Heart left ventricle (tissue), 16 donors: ENCODE measurements at places on chromosomes 5 and 9. TPM values are rescaled to one million over a fixed set of nuclear protein-coding genes. Genes with fewer than 3 reads are reported as not detected.

CNTLN gene
- total RNA-seq: 6.1 TPM

TMEM252 gene
- total RNA-seq: not detected

- H3K27me3 ChIP-seq: no peaks in the 10 kb centered on the region
- no peaks in the 10 kb centered on the region for H3K36me3 ChIP-seq
- H3K27ac ChIP-seq: no peak overlapping the region
- peaks cover 4% of the 10 kb centered on the region for H3K4me1 ChIP-seq
- H3K4me3 ChIP-seq: no peak overlapping the region
- no peak for DNase-seq
These were observed 2.4 kb upstream of the SNX2 start for GRCh38 chr5:122772446-122772845.

GRCh38 chr5:59021286-59021673 is 438.4 kb downstream of the RAB3C start:
- H3K27ac ChIP-seq: no peak overlapping the region
- no peaks in the 10 kb centered on the region for H3K27me3 ChIP-seq
- peaks cover 7% of the 10 kb centered on the region for H3K4me1 ChIP-seq
- no peak for DNase-seq
- no peak overlapping the region for H3K4me3 ChIP-seq

- H3K27ac ChIP-seq: no peak overlapping the region
- no peak overlapping the region for H3K4me3 ChIP-seq
- DNase-seq: no peak
These were observed 37.8 kb downstream of the UHRF2 start for GRCh38 chr9:6450641-6451375.

ADAM19 gene
- 19.0 TPM for total RNA-seq

SVEP1 gene
- total RNA-seq: 7.9 TPM

GRCh38 chr5:114089259-114089658 is 272.6 kb upstream of the KCNN2 start:
- no peak for DNase-seq
- H3K4me3 ChIP-seq: no peak overlapping the region
- H3K4me1 ChIP-seq: no peaks in the 10 kb centered on the region
- no peaks in the 10 kb centered on the region for H3K36me3 ChIP-seq
- H3K27ac ChIP-seq: no peak overlapping the region

- H3K27me3 ChIP-seq: no peaks in the 10 kb centered on the region
- H3K36me3 ChIP-seq: no peaks in the 10 kb centered on the region
- H3K27ac ChIP-seq: no peak overlapping the region
- H3K4me3 ChIP-seq: no peak overlapping the region
These were observed 9.6 kb upstream of the LCN2 start for GRCh38 chr9:128139621-128140020.

DNA sequence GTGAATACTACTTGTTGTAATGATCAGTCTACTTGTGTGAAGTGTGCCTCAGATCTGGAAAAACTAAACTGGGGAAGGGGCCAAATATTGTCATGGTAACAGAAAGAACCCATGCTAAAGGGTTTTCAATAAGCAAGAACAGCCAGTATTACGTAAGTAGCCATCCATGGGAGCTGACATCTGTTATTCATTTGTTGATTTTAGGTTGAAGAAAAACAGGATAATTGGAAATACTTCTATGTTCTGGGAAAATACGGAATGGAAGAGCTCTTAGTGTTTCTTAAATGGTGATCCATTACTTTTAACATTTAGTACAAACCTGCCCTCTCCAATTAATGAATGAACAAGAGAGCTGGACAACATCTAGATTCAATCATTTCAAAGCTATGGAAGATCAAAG is 485.8 kb downstream of the NTRK2 start:
- H3K4me1 ChIP-seq: no peaks in the 10 kb centered on the region
- H3K27me3 ChIP-seq: no peaks in the 10 kb centered on the region
- no peak for DNase-seq
- H3K27ac ChIP-seq: no peak overlapping the region
- H3K4me3 ChIP-seq: no peak overlapping the region

- H3K4me1 ChIP-seq: peaks cover 5% of the 10 kb centered on the region
- H3K27ac ChIP-seq: no peak overlapping the region
- no peaks in the 10 kb centered on the region for H3K36me3 ChIP-seq
- no peak overlapping the region for H3K4me3 ChIP-seq
These were observed 166.0 kb downstream of the OLFM1 start for GRCh38 chr9:135253305-135254004.

GRCh38 chr9:90301277-90301653 is 341.4 kb downstream of the DIRAS2 start:
- DNase-seq: peak; percentile 46
- H3K4me3 ChIP-seq: no peak overlapping the region
- no peak overlapping the region for H3K27ac ChIP-seq

GRCh38 chr5:74262544-74263207 is 377.9 kb downstream of the ENC1 start:
- H3K4me1 ChIP-seq: no peaks in the 10 kb centered on the region
- no peaks in the 10 kb centered on the region for H3K36me3 ChIP-seq
- no peaks in the 10 kb centered on the region for H3K27me3 ChIP-seq
- no peak overlapping the region for H3K4me3 ChIP-seq

CENPK gene
- not detected for total RNA-seq

P4HA2 gene
- total RNA-seq: 59.1 TPM

GLDC gene
- not detected for total RNA-seq

DNA sequence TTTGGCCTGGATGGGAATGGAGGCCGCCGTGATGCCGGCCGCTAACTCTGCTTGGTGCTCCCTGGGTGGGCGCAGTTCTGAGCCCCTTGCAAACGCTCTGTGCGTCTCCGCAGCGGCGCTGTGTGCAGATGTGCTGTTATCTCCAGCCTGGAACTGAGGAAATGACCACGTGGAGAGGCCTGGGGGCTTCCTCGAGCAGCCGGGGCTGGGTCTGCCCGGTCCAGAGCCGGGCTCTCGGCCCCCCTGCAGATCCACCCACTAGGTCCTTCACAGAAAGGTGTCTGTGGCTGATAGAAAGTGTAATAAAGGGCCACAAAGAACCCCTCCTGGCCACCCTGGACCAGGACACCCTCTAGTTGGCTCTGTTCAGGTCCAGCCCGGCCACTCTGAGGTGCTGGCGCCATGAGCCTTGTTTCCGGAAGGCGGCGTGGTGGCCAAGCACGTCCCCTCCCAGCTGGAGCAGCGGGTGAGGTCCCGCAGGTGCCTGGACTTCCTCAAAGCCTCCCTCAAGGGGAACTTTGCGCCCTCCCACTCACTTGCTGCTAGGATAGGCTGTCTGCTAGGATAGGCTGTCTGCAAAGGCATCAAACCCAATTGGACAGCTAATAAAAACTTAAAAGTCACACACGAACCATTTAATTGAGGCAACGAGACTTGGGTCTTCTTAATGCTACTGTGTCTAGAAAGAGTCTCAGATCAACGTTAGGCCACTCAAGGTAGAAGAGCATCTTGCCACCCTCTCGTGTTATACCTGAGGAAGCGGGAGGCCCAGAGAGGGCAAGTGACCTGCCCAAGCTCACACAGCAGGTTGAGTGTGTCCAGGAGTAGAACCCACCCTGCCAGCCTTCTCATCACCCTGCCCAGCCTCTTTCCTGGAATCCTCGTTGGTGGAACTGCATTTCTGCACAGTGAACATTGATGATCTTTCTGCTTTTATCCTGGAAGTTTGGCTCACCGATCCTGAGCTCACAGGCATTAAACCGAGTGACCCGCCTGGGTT is 109.3 kb upstream of the FCN2 start:
- H3K4me3 ChIP-seq: no peak overlapping the region
- peak overlapping the region; percentile 23 for H3K27ac ChIP-seq
- peaks cover 38% of the 10 kb centered on the region for H3K4me1 ChIP-seq
- DNase-seq: peak; percentile 50
- no peaks in the 10 kb centered on the region for H3K27me3 ChIP-seq

SYK gene
- total RNA-seq: 3.7 TPM

DNA sequence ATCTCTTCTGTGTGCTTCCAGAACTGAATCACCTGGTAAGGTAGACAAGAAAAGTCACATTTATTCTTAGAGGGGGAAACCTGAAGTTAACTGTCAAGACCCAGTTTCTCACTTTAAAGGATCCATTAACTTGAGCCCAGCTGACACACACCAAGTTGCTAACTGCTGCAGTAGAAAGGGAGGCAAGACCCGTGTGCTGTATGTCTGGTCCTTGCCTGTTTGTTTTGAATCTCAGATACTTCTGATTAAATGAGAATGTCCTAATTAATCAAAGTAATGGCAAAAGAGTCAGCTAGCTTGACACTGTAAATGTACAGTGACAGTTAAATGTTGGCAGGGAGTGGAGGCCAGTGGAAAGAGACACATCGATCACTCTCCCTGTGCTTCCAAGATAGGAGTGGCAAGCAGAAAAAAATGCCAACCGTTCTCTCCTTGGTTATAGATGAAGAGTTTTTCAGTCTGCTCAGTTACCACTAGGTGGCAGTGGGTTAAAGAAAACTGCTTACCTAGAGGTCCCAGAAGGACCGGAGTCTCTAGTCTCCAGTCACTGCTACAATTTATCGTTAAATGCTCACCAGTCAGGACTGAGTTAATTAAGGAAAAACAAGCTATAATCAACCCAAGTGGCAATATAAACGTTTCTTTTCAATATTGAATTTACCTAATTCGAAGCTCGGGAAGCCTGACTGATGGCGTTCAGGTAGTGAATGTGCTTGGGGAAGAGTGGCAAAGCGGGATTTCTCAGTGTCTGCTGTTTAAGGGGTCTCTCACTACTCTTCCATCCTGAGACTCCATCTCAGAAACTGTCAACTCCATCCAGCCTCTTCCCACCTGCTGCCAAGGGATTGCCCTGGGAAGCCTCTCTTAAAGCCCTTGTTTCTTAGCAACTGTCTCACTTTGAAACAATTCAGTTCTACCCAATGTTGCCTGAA is 18.4 kb downstream of the LSM11 start:
- no peaks in the 10 kb centered on the region for H3K36me3 ChIP-seq
- H3K4me3 ChIP-seq: no peak overlapping the region
- H3K27me3 ChIP-seq: no peaks in the 10 kb centered on the region
